Activated CD8-positive, alpha-beta memory T cell treated with anti-CD3 and anti-CD28 coated beads, Interleukin-2, amount 50 U/mL, for 4 hours (primary cell): ENCODE measurements at places on chromosomes 5 and 9.
A peak's percentile ranks its signal among the peaks of the same experiment; 100 is the strongest.

DNA sequence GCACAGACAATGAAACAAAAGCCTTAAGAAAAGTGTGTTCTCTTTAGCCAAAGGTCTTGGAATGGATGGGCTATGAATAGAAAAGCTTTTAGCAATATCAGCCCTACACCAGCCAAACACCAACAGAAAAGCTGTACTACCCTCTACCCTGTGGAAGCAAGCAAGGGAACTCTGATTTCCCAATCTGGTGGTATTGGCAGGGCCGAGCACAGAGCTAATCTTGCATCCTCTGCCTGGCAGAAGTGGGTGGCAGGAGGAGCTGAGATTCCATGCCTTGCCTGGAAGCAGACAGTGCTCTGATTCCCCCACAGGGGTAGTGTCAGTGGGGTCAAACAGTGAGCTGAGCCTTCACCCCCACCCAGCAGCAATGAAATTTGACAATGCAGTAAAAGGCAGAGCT lies 29.6 kb upstream of the ZNF782 start:
- no peak for DNase-seq

GRCh38 chr5:80191991-80192398 lies 63.9 kb downstream of the SERINC5 start:
- DNase-seq: peak; percentile 34

DNA sequence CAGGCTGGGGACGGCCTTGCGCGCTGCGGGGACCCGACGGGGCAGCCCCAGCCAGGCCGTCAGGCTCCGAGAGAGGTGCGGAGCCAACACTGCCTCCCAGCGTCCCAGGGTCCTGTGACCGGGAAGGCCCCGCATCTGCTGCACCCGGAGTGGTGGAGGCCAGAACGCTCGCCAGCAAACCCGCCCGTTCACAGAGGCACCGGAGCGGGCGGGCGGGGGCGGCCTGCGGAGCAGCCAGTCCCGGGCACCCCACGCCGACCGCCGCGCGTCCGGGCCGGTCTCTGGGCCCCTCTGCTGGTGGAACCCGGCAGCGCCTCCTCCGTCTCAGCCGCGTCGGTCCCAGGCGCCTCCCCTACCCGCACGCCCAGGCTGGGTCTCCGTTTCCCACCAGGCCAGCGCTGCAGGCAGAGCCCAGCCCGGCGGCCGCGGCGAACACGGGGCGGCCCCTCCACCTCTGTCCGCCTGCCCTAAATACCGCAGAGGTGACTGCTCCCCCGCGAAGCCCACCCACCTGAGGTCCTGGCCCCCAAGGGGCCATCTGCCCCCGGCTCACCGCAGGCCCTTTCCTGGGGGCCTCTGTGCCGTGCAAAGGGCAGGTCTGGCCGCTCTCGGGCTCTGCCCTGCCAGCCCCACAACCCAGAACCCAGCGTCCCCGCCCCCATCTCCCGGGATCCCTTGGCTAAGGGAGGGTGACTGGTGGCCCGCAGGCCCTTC lies 15.9 kb downstream of the EXD3 start:
- peak; percentile 66 for DNase-seq

- DNase-seq: no peak
These were observed 61.1 kb upstream of the ARAP3 start for GRCh38 chr5:141742866-141743851.
